ENCODE measurements at places on chromosomes 1 and 21. TPM values are rescaled to one million over a fixed set of nuclear protein-coding genes. Genes with fewer than 3 reads are reported as not detected.

GRCh38 chr21:35366394-35367080 lies 317.4 kb upstream of the RUNX1 start:
- DNase-seq = no peak
- no peak overlapping the region for H3K4me3 ChIP-seq
- H3K4me1 ChIP-seq = no peaks in the 10 kb centered on the region
- H3K36me3 ChIP-seq = no peaks in the 10 kb centered on the region
- no peaks in the 10 kb centered on the region for H3K27me3 ChIP-seq

RXRG gene
- 8.4 TPM for total RNA-seq

- no peaks in the 10 kb centered on the region for H3K36me3 ChIP-seq
- DNase-seq = peak; percentile 48
- peak overlapping the region; percentile 81 for H3K27ac ChIP-seq
- H3K4me3 ChIP-seq = peak overlapping the region; percentile 70
- H3K27me3 ChIP-seq = no peaks in the 10 kb centered on the region
Measured at GRCh38 chr1:161304927-161305866, 4.6 kb downstream of the MPZ start.

- no peaks in the 10 kb centered on the region for H3K27me3 ChIP-seq
- no peak overlapping the region for H3K27ac ChIP-seq
- peak; percentile 36 for DNase-seq
- no peaks in the 10 kb centered on the region for H3K4me1 ChIP-seq
Measured at GRCh38 chr21:46116776-46117585, 19.1 kb downstream of the COL6A2 start.

PERM1 gene
- not detected for total RNA-seq

KCNJ10 gene
- total RNA-seq = 0.15 TPM

GRCh38 chr1:18137759-18138345 lies 30.3 kb downstream of the IGSF21 start:
- H3K27ac ChIP-seq = no peak overlapping the region
- no peaks in the 10 kb centered on the region for H3K4me1 ChIP-seq
- no peaks in the 10 kb centered on the region for H3K36me3 ChIP-seq
- H3K27me3 ChIP-seq = peaks cover 35% of the 10 kb centered on the region

DNA sequence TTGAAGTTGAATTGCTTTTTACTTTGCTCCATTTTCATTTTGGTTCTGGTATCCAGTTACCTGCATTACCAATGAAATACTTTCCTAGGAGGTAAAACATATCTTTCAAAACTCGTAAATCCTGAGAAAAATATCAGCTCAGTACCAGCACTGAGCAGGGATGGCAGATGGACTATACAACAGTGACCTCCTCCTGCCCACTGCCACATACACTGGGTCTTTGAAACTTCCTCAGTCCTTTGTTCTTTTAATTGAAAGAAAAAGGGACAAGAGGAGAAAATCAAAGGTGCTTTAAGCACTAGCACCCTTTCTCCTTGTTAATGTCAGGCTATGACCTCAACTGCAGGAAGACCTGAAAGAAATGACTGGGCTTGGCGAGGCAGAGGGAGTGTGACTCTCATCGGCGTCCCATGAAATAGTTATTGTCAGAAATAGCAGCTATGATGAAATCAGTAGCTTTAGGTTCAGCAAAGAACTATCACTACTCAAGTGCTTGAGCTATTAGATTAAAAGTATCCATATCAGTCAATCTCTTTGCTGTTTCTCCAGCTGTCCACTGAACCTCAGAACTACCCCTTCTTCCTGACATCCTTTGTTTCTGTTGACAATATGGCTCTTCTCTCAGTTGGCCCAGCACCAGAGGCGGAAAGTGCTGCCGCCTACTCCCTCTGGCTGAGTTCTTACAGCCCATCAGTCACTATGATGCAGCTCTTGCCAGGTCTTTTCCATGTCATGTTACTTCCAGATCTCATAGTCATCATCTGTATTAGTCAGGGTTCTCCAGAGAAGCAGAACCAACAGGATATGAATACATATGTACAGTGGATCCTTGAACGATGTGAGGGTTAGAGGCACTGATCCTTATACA lies 207.0 kb upstream of the MAP1LC3C start:
- no peak overlapping the region for H3K27ac ChIP-seq
- H3K4me1 ChIP-seq = no peaks in the 10 kb centered on the region
- H3K4me3 ChIP-seq = no peak overlapping the region
- no peaks in the 10 kb centered on the region for H3K36me3 ChIP-seq
- DNase-seq = no peak

GRCh38 chr1:40796939-40797667 lies 13.5 kb downstream of the KCNQ4 start:
- H3K36me3 ChIP-seq = no peaks in the 10 kb centered on the region
- H3K4me1 ChIP-seq = peaks cover 26% of the 10 kb centered on the region
- no peak for DNase-seq
- no peak overlapping the region for H3K27ac ChIP-seq
- H3K4me3 ChIP-seq = no peak overlapping the region

GRCh38 chr1:35112668-35113067 lies 33.5 kb downstream of the ZMYM1 start:
- no peak overlapping the region for H3K27ac ChIP-seq
- DNase-seq = no peak
- H3K4me1 ChIP-seq = no peaks in the 10 kb centered on the region
- H3K4me3 ChIP-seq = no peak overlapping the region

TMEM50B gene
- 59.6 TPM for total RNA-seq

DNA sequence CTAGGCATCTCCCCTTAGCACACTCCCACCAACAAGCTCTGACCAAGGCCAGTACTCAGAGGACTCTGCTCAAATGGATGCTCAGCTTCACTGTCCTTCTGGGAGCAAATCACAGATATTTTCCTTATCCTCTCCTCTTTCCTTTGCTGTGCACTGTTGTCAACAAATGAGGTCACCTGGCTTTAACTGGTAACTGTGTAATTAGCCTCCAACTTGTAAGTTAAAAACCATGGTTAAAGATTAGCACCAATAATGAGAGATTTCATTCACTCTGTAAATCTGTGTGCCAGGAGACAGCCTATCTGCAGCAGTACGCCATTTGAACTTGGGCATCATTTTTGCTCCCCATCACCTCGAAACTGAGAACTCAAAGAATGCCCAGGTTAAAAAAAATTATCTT lies 149.5 kb downstream of the GABPA start:
- H3K4me3 ChIP-seq = no peak overlapping the region
- no peak for DNase-seq
- H3K27ac ChIP-seq = no peak overlapping the region
- peaks cover 40% of the 10 kb centered on the region for H3K36me3 ChIP-seq
- H3K4me1 ChIP-seq = peaks cover 15% of the 10 kb centered on the region
- H3K27me3 ChIP-seq = no peaks in the 10 kb centered on the region

- DNase-seq = no peak
- H3K27ac ChIP-seq = no peak overlapping the region
- no peaks in the 10 kb centered on the region for H3K36me3 ChIP-seq
- peaks cover 6% of the 10 kb centered on the region for H3K4me1 ChIP-seq
- no peaks in the 10 kb centered on the region for H3K27me3 ChIP-seq
Measured at GRCh38 chr1:7899741-7900140, 40.9 kb downstream of the TNFRSF9 start.
